Activated T-helper 17 cell treated with anti-CD3 and anti-CD28 coated beads, Interleukin-2, amount 50 U/mL, for 72 hours (primary cell): ENCODE measurements at places on chromosomes 4 and X. TPM values are rescaled to one million over a fixed set of nuclear protein-coding genes. Genes with fewer than 3 reads are reported as not detected.

DNA sequence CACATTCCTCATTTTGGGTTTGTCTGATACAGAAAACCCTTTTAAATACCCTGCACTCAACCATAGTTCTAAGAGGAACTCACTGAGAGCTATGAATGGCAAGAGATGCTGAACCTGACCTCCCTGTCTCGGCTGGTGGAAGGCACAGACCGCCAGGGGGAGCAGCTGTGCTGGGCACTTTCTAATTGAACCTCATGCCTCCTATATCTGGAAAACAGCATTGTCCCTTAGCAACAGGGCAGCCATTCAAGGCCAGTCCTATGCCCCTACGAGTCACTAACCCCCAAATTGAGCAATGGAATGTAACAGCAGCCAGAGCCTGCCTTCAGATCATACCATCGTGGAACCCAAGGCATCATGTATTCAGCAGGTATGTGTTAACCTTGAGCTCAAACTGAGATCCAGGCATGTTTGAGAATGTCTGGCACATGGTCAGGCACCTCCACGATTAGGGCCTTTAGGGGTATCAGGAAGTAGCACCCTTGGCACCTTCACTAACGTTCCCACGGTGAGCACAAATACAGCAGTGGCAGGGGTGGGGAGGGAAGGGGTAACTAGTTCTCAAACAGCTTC, 5.1 kb downstream of the USP27X start:
- peak; percentile 41 for ATAC-seq

GRCh38 chrX:83077606-83078005, 430.5 kb upstream of the POU3F4 start:
- ATAC-seq = no peak

DNA sequence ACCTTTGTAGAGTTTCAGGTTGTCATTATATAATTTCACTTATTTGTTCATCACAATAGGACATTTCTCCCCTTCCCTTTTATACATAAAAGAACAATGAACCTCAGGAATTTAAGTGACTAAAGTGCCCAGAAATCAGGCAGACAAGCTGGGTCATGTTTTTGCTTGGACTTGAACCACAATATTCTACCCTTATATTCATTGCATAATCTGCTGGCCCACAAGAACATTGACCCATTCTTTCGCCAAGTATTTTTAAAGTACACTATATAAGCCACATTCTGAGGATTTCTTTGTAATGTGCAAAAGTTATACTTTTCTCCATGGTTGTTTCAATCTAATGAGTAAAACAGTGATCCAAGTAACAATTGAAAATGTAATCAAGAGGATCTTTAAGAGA, 637.5 kb upstream of the SLIT2 start:
- no peak for ATAC-seq

GASK1B gene
- not detected for total RNA-seq
